ENCODE measurements at places on chromosomes 4 and X. TPM values are rescaled to one million over a fixed set of nuclear protein-coding genes. Genes with fewer than 3 reads are reported as not detected.

DNA sequence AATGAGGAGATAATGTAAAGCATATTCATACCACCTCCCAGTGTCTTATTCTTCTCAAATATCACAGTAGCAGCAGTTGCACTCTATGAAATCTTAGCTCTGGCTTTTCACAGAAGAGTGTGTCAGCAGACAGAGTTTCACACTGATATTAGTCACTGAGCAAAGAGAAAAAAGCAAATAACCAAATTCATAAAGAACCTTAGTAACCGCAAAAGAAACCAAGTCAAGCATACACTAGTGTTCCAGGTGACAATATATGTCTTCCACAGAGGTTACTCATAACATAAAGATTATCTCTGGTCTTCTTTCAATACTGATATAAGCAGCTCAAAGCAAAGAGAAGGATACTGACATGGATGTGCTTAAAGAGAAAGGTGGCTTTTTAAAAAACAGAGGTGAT lies 181.7 kb upstream of the EDNRA start:
- H3K36me3 ChIP-seq = no peaks in the 10 kb centered on the region
- DNase-seq = no peak
- H3K4me3 ChIP-seq = no peak overlapping the region
- no peaks in the 10 kb centered on the region for H3K27me3 ChIP-seq

The RADX gene
- total RNA-seq = 5.1 TPM

DNA sequence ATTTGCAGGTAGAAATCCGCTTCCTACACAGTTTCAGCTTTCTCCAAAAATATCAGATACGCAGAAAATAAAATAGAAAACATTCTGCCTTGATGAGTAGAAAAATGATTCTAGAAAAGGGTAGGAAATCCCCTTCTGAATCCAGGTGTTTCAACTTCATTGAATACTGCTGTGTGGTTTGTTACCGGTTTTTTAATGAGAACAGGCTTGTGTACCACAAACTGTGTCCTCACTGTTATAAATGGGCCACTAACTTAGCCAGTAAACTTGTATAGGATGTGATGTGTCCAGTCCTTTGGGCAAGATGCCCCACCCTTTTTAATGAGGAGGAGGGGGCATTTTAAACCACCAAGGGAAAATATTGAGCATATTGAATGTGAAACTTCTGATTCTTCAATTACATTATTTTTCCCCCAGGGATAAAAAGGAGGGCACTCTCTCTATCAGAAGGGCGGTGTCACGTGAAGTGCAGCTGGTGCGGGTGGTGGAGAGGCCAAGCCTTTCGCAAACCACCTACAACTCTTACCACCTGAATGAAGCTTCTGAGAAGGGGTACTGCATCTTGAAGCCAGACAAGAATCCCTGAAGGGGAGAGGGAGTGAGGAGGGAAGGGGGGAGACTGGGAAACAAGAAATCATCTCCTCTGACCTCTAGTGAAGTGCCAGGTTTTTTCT lies 4.5 kb downstream of the CXXC4 start:
- peak overlapping the region; percentile 91 for H3K27ac ChIP-seq
- peak; percentile 61 for DNase-seq
- no peaks in the 10 kb centered on the region for H3K27me3 ChIP-seq
- peak overlapping the region; percentile 64 for H3K4me3 ChIP-seq

DNA sequence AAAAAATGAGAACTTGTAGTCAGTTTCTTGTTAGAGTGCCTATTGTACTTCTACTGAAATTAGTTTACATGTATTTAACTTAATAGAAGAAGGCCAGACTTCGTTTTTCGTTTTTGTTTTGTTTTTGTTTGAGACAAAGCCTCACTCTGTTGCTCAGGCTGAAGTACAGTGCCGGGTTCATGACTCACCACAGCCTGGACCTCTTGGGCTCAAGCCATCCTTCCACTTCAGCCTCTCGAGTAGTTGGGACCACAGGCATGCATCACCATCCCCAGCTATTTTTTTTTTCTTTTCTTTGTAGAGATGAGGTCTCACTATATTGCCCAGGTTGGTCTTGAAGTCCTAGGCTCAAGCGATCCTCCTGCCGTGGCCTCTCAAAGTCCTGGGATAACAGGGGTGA lies 793.9 kb downstream of the ADGRL3 start:
- no peaks in the 10 kb centered on the region for H3K4me1 ChIP-seq
- no peaks in the 10 kb centered on the region for H3K36me3 ChIP-seq
- no peak overlapping the region for H3K27ac ChIP-seq
- no peak for DNase-seq
- no peak overlapping the region for H3K4me3 ChIP-seq

- H3K36me3 ChIP-seq = no peaks in the 10 kb centered on the region
- H3K27me3 ChIP-seq = no peaks in the 10 kb centered on the region
- no peak overlapping the region for H3K27ac ChIP-seq
- H3K4me1 ChIP-seq = no peaks in the 10 kb centered on the region
These were observed 410.2 kb upstream of the CT83 start for GRCh38 chrX:116872931-116873330.

DNA sequence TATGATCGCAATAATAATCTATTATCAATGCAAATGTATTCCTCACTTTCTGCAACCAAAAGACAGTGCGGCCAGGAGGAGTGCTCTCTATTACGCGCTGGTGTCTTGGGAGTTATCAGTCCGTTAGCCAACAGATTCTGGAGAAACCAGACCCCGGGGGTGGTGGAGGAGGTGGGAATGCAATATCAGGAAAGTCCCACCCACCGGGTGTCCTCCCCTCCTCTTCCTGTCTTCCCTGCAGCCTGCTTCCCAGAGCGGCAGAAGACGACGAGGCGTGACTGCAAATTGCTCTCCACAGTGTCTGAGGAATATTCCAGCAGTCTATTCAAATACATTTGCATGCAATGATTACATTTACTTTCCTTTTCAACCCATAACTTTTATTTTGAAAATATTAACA lies 17.9 kb upstream of the TLR3 start:
- H3K36me3 ChIP-seq = no peaks in the 10 kb centered on the region
- no peaks in the 10 kb centered on the region for H3K4me1 ChIP-seq
- no peaks in the 10 kb centered on the region for H3K27me3 ChIP-seq

The HSD17B13 gene
- 0.27 TPM for total RNA-seq

The MAD2L1 gene
- 1.4 TPM for total RNA-seq

The PDK3 gene
- 61.4 TPM for total RNA-seq

The TMPRSS11D gene
- total RNA-seq = not detected

DNA sequence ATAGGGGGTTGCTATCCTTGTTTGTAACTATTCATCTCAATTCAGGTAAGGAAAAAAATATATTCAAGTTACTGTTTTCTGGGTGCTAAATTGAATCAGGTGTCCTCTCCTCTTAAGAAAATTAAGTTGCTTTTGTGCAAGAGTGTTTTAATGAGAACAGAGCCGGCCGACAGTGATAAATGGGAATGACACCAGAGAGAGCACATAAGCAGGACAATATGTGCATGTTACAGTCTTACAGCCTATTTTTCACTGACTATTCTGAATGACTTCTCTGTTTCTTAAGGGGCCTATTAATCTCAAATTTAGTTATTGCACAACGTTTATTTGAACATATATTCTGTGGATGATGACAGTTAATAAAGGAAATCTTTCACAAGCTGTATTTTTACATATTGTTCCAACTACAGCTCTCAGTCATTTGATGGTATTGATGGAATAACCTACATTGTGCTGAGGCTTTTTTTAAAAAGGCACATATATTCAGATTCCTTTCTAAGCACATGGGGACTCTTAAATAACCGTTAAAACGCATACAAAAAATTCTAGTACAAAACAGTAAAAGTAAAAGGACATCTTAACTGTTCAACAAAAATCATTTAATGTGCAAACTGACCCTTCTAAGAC lies 68.4 kb downstream of the SLC10A7 start:
- H3K4me1 ChIP-seq = no peaks in the 10 kb centered on the region
- no peak overlapping the region for H3K4me3 ChIP-seq
- H3K27me3 ChIP-seq = no peaks in the 10 kb centered on the region
- no peak for DNase-seq

DNA sequence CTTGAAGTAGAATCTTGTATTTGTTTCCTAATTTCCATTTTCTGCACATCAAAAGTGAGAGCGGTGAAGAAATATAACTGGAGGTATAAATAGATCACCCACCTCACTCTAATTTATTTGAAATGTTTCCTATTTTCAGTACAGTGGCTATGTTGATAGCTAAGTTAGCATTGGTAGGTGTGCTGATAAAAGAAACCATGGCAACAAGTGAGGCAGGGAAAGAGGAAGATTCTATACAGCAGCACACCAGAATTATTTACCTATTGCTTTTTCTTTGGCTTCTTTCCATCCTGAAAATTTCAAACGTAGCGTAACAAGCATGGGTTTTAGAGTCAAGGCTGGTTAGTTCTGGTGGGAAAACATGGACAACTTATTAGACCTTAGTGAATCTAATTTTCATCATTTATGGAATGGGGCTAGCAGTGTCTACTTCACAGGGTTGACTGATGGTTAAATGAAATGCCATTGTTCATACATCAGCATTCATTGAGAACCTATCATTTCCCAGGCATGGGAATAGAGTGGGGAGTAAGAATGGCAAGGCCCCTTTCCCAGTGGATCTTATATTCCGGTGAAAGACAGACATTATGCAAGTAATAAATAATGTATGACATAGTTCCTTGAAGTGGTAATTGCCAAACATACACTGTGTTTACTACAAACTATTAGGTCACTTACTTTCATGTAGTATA lies 30.6 kb upstream of the CTSO start:
- no peaks in the 10 kb centered on the region for H3K27me3 ChIP-seq
- no peaks in the 10 kb centered on the region for H3K36me3 ChIP-seq
- H3K4me3 ChIP-seq = no peak overlapping the region
- no peak for DNase-seq

GRCh38 chr4:78784236-78784865 lies 8.2 kb downstream of the BMP2K start:
- H3K27me3 ChIP-seq = no peaks in the 10 kb centered on the region
- H3K4me1 ChIP-seq = peaks cover 35% of the 10 kb centered on the region
- H3K36me3 ChIP-seq = no peaks in the 10 kb centered on the region
- H3K27ac ChIP-seq = peak overlapping the region; percentile 33
- DNase-seq = no peak

GRCh38 chr4:78806943-78807460 lies 30.9 kb downstream of the BMP2K start:
- no peak overlapping the region for H3K4me3 ChIP-seq
- H3K27ac ChIP-seq = no peak overlapping the region
- no peaks in the 10 kb centered on the region for H3K27me3 ChIP-seq
- peaks cover 23% of the 10 kb centered on the region for H3K4me1 ChIP-seq

DNA sequence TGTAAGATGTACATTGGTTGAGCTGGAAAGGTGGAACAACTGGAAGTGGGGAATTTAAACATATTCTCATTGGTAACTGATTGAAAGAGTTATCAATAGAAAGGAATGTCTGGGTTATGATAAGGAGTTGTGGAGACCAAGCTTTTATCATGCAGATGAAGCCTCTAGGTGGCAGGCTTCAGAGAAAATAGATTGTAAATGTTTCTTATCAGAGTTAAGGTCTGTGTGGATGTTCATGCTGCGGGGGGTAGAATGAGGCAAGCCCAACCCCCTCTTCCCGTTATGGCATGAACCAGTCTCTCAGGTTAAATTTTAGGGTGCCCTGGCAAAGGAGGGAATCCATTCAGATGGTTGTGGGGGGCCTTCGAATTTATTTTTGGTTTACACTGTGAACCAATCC lies 16.0 kb downstream of the ARSD start:
- DNase-seq = no peak
- H3K27ac ChIP-seq = no peak overlapping the region
- H3K36me3 ChIP-seq = no peaks in the 10 kb centered on the region
- no peaks in the 10 kb centered on the region for H3K4me1 ChIP-seq
- no peaks in the 10 kb centered on the region for H3K27me3 ChIP-seq
- H3K4me3 ChIP-seq = no peak overlapping the region

GRCh38 chrX:134469486-134469885 lies 9.5 kb downstream of the HPRT1 start:
- H3K4me3 ChIP-seq = no peak overlapping the region
- H3K27ac ChIP-seq = no peak overlapping the region
- no peaks in the 10 kb centered on the region for H3K4me1 ChIP-seq
- H3K27me3 ChIP-seq = no peaks in the 10 kb centered on the region

GRCh38 chrX:19990151-19990555 lies 708 bp downstream of the BCLAF3 start:
- H3K4me1 ChIP-seq = no peaks in the 10 kb centered on the region
- H3K4me3 ChIP-seq = peak overlapping the region; percentile 65
- H3K36me3 ChIP-seq = no peaks in the 10 kb centered on the region
- H3K27ac ChIP-seq = peak overlapping the region; percentile 82
- H3K27me3 ChIP-seq = no peaks in the 10 kb centered on the region

The CD99 gene
- 197 TPM for total RNA-seq

DNA sequence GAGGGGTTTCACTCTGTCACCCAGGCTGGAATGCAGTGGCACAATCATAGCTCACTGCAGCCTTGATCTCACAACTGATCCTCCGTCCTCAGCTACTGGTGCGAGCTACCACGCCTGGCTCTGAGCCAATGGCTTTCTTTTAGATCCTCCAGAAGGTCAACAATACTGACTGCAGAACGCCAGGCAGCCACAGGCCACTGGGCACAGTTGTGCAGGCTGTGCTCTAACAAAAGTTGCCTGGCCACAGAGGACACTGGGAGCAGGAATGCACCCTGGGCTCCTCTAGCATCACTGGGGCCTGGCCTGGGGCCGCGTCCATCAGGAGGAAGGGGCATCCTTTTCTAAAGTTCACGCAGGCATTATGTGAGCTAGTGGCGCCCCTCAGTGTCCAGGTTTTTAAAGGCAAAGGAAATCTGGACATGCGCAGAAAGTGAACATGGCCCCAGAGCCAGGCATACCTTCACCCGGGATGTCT lies 14.9 kb upstream of the PORCN start:
- no peaks in the 10 kb centered on the region for H3K36me3 ChIP-seq
- no peaks in the 10 kb centered on the region for H3K4me1 ChIP-seq
- no peak overlapping the region for H3K27ac ChIP-seq
- DNase-seq = no peak
- no peak overlapping the region for H3K4me3 ChIP-seq

The MAGEA1 gene
- not detected for total RNA-seq

DNA sequence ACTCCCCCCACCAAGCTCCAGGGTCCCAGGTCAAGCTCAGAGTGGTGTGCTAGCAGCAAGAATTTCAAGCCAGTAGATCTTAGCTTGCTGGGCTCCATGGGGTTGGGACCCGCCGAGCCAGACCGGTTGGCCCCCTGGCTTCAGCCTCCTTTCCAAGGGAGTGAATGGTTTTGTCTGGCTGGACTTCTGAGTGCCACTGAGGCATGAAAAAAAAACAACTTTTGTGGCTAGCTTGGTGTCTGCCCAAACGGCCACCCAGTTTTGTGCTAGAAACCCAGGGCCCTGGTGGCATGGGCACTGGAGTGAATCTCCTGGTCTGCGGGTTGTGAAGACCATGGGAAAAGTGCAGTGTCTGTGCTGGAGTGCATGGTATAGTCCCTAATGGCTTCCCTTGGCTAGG lies 82.6 kb downstream of the NBDY start:
- no peaks in the 10 kb centered on the region for H3K4me1 ChIP-seq
- DNase-seq = no peak
- H3K4me3 ChIP-seq = no peak overlapping the region
- H3K27me3 ChIP-seq = no peaks in the 10 kb centered on the region

- no peaks in the 10 kb centered on the region for H3K27me3 ChIP-seq
- DNase-seq = no peak
- H3K36me3 ChIP-seq = no peaks in the 10 kb centered on the region
- no peaks in the 10 kb centered on the region for H3K4me1 ChIP-seq
These were observed 108.8 kb downstream of the DDIT4L start for GRCh38 chr4:100081491-100081890.
